Stimulated activated CD8-positive, alpha-beta memory T cell treated with anti-CD3 and anti-CD28 coated beads, Interleukin-4, amount 100 ng/mL, for 4 hours (primary cell): ENCODE measurements at places on chromosomes 2 and 18.

GRCh38 chr2:150391779-150392178 is 95.7 kb downstream of the RND3 start:
- no peak for DNase-seq

DNA sequence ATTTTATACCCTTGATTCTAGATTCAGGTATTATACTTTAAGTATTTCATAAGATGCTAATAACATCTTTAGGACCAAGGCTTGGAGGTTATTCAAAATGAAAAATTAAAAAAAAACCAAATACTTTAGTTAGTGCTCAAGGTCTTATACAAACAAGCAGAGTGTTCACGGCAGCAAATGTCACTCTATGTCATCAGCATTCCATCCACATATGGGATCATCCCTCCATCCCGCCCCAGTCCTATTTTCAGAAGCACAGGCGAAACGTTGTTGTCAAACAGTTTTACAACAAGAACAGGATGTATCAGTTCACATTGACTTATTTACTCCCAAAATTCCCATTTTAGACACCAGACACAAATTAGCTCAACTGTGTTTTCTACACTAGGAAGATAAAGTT is 83.7 kb downstream of the DSEL start:
- DNase-seq, result no peak

DNA sequence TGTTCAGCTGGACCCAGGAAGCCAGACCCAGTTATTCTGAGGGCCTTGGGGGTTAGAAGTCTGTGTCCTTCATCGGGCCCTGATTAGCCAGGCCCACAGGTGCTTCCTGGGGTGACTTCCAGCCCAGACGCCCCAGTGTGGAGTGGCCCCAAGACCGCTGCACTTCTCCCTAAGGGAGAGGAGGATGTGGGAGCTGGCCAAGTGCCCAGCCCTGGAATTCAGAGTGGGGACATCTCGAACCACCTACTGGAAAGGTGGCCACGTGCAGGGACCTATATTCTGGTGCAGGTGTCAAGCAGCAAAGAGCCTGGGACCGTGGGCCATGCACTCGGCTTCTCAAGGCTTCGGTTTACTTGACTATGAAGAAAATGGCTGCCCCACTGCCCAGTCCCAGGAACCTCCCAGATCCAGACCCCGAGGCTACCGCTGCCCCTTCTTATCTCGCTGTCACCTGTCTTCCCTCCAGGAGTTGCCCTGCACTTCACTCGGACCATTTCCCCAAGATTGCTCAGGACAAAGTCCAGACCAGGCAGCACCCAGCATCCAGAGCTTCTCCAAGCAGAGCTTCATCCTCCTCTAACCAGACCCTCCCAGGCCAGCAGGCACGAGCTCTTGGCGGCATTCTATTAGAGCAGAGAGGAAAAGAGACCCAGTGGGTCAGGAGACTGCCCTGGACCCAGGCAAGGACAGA is 142.8 kb upstream of the ID2 start:
- no peak for DNase-seq

GRCh38 chr2:2547911-2548310 is 216.8 kb upstream of the MYT1L start:
- DNase-seq, result no peak

GRCh38 chr2:240384711-240385450 is 50.6 kb upstream of the GPC1 start:
- no peak for DNase-seq

- DNase-seq, result no peak
Observed at GRCh38 chr2:121664713-121665112, 15.5 kb upstream of the CLASP1 start.

DNA sequence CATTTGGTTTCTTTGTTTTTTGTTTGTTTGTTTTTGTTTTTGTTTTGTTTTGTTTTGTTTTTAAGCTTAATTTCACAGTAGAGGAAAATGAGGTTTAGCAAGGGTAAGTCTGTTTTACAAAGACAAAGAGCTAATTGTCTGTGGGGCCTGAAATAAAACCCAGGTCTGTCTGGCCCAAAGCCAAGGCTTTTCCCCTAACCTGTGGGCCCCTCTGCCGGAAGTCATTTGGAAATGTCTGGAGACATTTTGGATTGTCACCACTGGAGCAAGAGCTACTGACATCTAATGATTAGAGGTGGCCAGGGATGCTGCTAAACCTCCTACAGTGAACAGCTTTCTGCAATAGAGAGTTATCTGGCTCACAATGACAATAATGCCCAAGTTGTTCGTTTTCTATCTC is 167.2 kb downstream of the MAP2 start:
- DNase-seq, result no peak

GRCh38 chr2:75289771-75290170 is 90.5 kb upstream of the TACR1 start:
- DNase-seq, result no peak

DNA sequence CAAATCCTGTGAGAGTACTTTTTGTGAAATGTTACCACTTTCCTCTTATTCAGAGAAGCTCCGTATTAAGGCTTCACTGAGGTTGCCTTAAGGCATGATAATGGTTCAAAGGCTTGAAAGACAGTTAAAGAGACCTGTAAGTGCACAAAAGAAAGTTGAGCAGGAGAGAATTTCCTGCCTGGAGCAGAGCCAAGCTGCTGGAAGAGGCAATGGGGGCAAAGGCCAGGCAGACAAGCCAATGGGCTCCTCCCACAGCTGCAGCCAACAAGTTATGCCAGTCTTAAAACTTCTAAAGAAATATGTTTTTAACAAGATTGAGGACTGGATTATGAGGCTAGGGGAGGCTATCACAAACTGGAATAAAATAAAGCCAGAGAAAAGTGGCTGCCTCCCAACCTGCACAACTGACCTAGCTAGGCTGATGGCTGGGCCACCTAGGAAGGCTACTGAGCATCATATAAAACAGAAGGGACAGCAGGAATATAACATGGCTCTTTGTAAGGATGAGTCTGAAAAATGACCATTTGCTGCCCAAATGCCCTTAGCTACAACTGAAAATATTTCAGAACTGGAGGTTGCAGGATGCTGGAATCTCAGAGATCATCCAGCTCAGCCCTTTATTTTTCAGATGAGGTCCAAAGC is 2.1 kb downstream of the IL1B start:
- DNase-seq, result no peak

GRCh38 chr18:63237881-63238692 is 81.5 kb downstream of the BCL2 start:
- DNase-seq, result no peak

- DNase-seq, result peak; percentile 31
Observed at GRCh38 chr2:237968048-237968862, 1.4 kb downstream of the UBE2F start.

- DNase-seq, result peak; percentile 17
Observed at GRCh38 chr2:18387441-18388206, 172.8 kb downstream of the RDH14 start.

DNA sequence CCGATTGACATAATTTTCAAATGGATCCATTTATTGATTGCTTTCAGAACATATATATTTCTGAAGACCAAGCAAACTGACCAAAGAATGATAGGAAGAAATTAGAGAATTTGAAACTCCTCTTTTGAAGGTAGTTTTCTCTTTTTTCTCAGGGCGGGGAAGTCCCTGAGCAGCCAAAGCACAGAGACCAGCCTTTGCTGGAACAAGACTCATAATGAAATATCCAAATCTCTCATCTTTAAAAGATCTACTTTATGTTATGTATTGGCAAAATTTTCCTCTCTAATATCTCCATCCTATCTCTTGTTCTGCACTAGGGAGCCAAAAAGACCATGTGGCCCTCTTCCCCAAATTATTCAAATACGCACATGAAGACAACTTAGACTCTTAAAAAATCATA is 379.0 kb upstream of the TCF4 start:
- no peak for DNase-seq

GRCh38 chr2:54574107-54574859 is 118.2 kb downstream of the SPTBN1 start:
- DNase-seq, result no peak

DNA sequence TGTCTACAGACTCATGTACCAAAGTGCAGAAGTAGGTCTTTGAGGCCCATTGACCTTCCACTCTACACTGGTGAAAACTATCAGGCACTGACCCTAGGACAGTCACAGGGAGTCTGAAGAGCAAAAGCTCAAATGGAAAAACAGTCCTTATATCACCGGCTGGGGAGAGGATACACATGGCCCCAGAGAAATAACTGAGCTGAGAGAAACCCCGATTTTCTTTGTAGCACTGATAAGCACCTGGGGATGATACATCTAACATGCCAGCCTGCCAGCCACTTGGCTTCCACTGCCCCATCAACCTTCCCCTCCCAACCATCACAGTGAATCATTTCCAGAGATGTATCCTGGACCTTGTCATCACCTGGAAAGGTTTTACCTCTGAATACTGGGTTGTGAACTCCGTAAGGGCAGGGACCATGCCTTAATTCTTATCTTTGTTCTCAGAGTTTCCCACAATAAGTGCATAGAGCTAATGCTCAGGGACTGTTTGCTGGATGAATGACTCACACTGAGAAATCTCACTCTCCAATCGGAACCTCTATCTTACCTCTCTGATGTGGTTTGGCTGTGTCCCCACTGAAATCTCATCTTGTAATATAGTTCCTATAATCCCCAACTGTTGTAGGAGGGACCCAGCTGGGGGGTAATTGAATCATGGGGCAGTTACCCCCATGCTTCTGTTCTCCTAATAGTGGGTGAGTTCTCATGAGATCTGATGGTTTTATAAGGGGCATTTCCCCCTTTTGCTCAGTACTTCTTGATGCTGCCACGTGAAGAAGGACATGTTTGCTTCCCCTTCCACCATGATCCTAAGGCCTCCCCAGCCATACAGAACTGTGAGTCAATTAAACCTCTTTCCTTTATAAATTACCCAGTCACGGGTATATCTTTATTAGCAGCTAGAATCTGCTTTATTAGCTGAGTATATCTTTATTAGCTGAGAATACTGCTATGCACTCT is 37.1 kb downstream of the EVA1A start:
- DNase-seq, result no peak

- no peak for DNase-seq
Observed at GRCh38 chr2:47072728-47073191, 82.3 kb downstream of the STPG4 start.

- DNase-seq, result no peak
Observed at GRCh38 chr2:75787532-75788132, 76.9 kb upstream of the GCFC2 start.
